ENCODE measurements at places on chromosomes 5 and 9.

- DNase-seq = peak; percentile 51
Measured at GRCh38 chr9:133532937-133533668, 1.4 kb upstream of the ADAMTSL2 start.

- peak; percentile 36 for DNase-seq
Measured at GRCh38 chr5:42612750-42613366, 143.8 kb upstream of the CCDC152 start.

DNA sequence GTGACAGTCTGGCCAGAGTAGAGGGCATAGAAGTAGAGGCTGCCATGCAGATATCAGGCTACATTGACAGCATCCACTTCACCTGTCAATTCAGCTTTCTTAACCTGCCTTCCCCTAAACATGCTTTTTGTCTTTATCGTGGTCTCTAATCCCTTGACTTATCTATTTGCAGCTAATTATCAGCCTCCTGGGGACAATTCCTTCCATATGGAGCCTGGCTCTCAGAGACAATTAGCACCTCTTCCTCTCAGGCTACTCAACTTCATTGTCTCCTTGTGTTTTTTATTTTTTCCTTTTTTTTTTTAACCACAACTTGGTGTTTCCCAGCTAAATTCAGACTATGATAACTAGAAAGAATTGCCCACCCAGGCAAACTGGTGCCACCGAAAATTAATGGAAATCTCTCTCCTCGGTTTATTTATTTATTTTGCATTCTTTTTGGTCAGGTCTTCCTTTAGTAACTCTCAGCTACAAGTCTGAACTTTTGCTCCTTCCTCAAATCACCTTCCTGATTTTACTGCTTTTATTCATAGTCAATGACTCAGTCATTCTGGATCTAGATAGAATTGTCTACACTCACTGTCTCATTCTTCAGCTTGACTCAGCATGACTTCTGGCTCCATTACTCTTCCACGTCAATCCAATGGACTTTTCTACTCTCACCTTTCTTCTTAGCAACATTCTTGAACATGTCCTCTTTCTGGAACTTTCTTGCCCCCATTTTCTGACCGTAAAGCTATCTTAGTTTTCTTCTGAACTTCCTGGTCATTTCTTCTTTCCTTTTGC, 63.0 kb upstream of the BASP1 start:
- peak; percentile 91 for DNase-seq

GRCh38 chr5:84599964-84600363, 215.3 kb upstream of the EDIL3 start:
- DNase-seq = no peak

DNA sequence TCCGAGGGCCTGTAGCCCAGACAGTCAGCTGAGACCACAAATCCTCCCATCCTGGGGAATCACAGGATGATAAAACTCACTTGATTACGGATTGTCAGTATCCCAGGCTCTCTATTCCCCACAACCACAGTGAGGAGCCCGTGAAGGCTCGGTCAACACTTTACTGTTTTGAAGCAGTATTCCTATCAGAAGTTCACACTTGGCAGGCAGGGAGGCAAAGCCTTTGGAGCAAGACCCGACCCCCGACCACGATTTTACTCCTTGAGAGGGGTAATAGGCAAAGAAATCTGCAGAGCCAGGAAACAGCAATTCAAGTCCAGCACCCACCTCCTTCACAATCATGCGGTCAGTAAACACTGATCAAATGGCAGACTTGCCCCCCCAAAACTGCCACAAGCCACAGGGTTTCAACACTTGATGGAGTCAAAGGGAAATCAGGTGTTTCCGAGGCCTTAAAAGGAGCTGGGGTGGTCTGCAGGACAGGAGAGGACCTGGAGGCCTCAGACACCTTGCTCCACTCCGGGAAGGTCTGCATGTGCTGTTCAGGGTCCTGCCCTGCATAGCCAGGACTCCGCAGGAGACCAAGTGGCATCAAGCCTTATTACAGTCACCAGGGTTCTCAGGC, 25.2 kb downstream of the BICD2 start:
- DNase-seq = no peak

- no peak for DNase-seq
Measured at GRCh38 chr5:125415126-125415525, 668.7 kb upstream of the ZNF608 start.

DNA sequence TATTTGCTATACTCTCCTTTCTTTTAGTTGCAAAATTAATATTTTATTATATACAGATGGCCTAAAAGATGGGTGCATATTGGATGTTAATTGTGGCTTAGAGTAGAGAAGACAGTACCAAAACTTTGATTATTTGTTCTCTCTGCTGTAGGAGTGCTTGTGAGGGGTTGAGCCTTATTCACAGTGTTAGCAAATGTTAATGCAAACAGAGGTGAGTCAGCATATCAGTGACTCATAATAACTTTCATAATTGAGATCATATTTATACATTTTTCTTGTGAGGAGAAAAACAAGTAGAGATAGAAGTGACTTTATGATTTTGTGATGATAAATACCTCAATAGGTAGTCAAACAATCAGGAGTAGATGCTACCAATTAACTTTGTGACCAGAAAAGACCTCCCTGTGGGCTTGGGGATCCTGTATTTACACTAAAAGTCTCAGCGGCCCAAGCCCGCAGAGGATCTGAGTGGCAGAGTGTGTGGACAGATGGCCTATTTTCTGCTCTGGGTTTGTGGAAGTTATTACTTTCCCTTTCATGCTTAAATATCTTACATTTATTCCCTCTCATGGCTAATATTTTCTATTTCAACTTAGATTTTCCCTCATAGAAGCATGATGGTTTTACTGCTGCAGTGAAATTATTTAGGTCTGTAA, 226.5 kb downstream of the TAF11L14 start:
- peak; percentile 82 for DNase-seq

GRCh38 chr5:175638305-175638704, 19.6 kb upstream of the HRH2 start:
- DNase-seq = no peak
